LHCN-M2 (cell line): ENCODE measurements at places on chromosomes 1 and 21. TPM values are rescaled to one million over a fixed set of nuclear protein-coding genes. Genes with fewer than 3 reads are reported as not detected.

The KCNE2 gene
- not detected in 2 replicates for total RNA-seq

The CASZ1 gene
- 0.11 and 0.26 TPM in 2 replicates for total RNA-seq

The LCE1B gene
- not detected in 2 replicates for total RNA-seq

The CRYBG2 gene
- not detected in 2 replicates for total RNA-seq

The HMGCL gene
- total RNA-seq, result 34.1 and 40.2 TPM in 2 replicates

The NUDT17 gene
- total RNA-seq, result 2.4 and 5.6 TPM in 2 replicates

The MLLT11 gene
- 16.9 and 17.2 TPM in 2 replicates for total RNA-seq

DNA sequence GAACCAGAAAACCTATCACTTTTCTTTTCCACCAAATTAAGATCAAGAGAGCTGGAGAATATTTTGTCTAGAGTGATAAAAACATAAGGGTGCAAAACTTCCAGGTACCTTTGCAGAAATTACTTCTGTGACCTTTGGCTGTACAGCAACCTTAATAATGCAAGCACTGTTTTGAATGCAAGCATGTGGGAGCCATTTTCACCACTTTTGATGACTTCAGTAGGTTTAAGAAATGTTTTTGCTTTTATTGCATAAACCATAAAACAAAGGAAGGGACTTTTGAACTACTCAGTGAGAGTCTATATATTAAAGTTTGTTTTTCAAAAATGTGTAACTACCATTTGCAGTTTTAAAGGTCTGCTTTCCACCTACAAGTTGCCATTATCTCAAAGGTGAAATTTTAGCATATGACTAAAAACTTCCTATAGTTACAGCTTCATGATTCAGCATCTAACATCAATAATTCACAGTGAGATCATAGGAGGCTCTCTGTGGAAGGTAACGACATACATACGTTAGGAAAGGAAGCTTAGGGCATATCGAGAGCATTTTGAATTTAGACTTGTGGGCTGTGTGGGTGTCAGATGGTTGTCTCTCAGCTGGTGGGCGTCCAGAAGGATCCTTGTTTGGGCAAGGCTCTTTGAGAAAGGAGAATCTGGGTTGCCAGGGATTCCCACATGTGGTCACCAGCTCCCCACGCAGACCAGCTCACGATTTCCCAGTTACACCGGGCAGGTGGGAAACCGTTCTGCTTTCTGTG is 1.1 kb upstream of the GADD45A start:
- peak; percentile 27 for DNase-seq

DNA sequence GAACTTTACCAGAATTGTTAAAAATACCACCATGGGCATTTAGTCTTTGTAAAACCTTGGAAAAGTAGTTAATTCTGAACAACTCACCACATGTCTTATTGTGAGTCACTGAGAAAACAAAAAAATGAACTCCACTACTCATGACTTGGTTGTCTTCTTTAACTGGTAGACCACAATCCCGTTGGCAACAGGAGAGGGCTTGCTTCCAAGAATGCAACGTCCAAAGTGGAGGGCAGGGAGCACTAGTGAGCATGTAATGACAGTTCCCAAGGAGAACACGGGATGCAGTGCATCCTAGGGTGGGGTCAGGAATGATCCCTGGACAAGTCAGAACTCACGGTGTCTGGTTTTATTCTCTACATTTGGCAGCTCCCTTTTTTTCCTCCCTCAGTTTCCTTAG is 15.2 kb upstream of the HMCN1 start:
- peak; percentile 97 for DNase-seq

- DNase-seq, result no peak
Observed at GRCh38 chr1:116352349-116352813, 20.7 kb upstream of the ATP1A1 start.

GRCh38 chr1:56920591-56921001 is 45.2 kb downstream of the C8B start:
- DNase-seq, result no peak
